Stimulated activated CD8-positive, alpha-beta memory T cell treated with anti-CD3 and anti-CD28 coated beads, Interleukin-4, amount 100 ng/mL, for 1 hour (primary cell): ENCODE measurements at places on chromosomes 2 and 18.

GRCh38 chr2:172639823-172640222 lies 83.9 kb downstream of the PDK1 start:
- no peak for DNase-seq

GRCh38 chr2:18498531-18498930 lies 61.9 kb downstream of the RDH14 start:
- DNase-seq = no peak

DNA sequence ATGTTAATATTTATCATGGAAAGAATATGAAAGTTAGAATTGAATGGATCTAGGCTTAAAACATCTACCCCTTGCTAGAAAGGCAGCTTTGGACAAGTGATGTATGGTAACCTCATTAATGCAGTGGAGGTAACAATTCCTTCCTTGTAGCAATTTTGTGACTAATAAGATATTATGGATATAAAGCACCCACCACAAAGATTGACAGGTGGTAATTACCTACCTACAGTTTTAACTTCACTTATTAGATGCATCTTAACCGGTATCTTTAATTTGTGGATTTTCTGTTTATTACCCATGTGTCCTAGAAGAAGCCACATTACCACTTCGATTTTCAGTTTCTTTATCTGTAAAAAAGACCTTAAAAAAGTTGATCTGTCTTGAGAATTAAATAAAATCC lies 367.0 kb downstream of the DSC3 start:
- no peak for DNase-seq

- no peak for DNase-seq
Measured at GRCh38 chr2:197740200-197740599, 35.0 kb downstream of the MARS2 start.

GRCh38 chr2:28610583-28611201 lies 114.8 kb downstream of the PLB1 start:
- no peak for DNase-seq
